ENCODE measurements at places on chromosomes 4 and X. TPM values are rescaled to one million over a fixed set of nuclear protein-coding genes. Genes with fewer than 3 reads are reported as not detected.
A peak's percentile ranks its signal among the peaks of the same experiment; 100 is the strongest.

The GPRIN3 gene
- total RNA-seq, result 1.1 TPM

The FRMD7 gene
- not detected for total RNA-seq

The RGN gene
- total RNA-seq, result 200 TPM

The TRO gene
- total RNA-seq, result 7.4 TPM

The CORIN gene
- total RNA-seq, result 0.41 TPM

DNA sequence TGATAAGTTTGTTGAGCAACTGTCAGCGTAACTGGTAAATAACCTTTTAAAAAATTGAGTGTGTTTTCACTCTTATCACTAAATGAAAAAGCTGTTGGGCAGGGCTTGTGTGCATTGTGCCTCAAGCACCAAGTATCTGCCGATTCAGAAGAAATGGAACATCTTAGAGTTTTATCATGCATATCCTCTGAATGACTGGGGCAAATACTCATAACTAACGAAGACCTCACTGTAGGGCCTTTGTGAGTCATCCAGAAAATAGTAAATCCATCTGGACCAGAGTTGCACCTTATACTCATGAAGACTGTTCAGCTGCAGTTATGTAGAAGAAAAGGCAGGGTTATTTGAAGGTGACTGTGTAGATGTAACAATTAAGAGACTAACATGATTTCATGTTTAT is 222.1 kb downstream of the CAMK2D start:
- H3K27me3 ChIP-seq, result no peaks in the 10 kb centered on the region
- H3K36me3 ChIP-seq, result no peaks in the 10 kb centered on the region
- no peak overlapping the region for H3K27ac ChIP-seq
- no peak overlapping the region for H3K4me3 ChIP-seq

DNA sequence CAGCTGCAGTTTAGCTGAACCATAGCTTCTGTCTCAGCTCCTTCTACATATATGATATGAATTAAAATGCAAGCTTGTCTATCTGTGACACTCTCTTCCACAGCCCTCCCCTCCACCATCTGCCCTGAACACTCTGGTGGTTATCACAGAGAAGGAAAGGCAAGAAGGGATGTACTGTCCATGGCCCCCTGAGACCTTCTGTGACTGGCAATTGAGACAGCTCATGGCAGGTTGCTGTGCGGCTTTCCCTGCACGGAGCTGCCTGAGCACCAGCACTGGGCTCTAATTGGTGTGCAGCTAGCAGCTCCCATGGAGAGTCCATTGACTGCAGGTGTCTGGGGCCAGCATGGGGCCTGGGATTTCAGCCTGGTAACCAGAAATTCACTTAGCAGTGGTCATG is 109.8 kb upstream of the ANXA3 start:
- no peak overlapping the region for H3K27ac ChIP-seq
- H3K36me3 ChIP-seq, result no peaks in the 10 kb centered on the region
- no peak for DNase-seq
- H3K27me3 ChIP-seq, result no peaks in the 10 kb centered on the region
- H3K4me3 ChIP-seq, result no peak overlapping the region

- no peak overlapping the region for H3K27ac ChIP-seq
- no peaks in the 10 kb centered on the region for H3K27me3 ChIP-seq
- no peak overlapping the region for H3K4me3 ChIP-seq
- DNase-seq, result no peak
- no peaks in the 10 kb centered on the region for H3K4me1 ChIP-seq
These were observed 93.1 kb upstream of the CXorf51A start for GRCh38 chrX:146907391-146908240.

DNA sequence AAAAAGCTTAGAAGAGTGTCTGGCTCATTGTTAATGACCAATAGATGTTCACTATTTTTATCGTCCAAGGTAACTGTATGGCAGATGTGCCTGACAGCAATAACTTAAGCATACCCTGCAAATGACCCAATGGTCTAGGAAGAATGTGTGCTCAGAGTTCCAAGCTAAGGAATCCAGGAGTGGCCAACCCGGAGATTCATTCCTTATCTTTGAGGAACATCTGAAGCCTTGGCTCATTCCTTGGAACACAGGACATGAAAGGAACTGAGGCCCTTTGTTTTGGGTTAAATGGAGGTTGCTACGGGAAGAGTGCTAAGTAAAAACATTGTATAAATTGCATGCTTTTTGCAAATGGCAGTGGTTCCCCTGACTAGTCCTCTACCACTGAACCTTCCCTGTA is 38.9 kb upstream of the EFNB1 start:
- DNase-seq, result no peak
- no peak overlapping the region for H3K27ac ChIP-seq
- no peak overlapping the region for H3K4me3 ChIP-seq
- H3K4me1 ChIP-seq, result no peaks in the 10 kb centered on the region
- H3K36me3 ChIP-seq, result no peaks in the 10 kb centered on the region

GRCh38 chr4:87010192-87010591 is 75.4 kb downstream of the AFF1 start:
- H3K4me1 ChIP-seq, result peaks cover 76% of the 10 kb centered on the region
- DNase-seq, result no peak
- H3K4me3 ChIP-seq, result no peak overlapping the region
- H3K27me3 ChIP-seq, result no peaks in the 10 kb centered on the region
- peak overlapping the region; percentile 80 for H3K27ac ChIP-seq

GRCh38 chrX:68822641-68823410 is 6.0 kb upstream of the EFNB1 start:
- no peak overlapping the region for H3K27ac ChIP-seq
- H3K4me3 ChIP-seq, result no peak overlapping the region
- no peaks in the 10 kb centered on the region for H3K36me3 ChIP-seq
- no peak for DNase-seq
- peaks cover 26% of the 10 kb centered on the region for H3K27me3 ChIP-seq

- H3K4me1 ChIP-seq, result no peaks in the 10 kb centered on the region
- peaks cover 19% of the 10 kb centered on the region for H3K27me3 ChIP-seq
- no peak overlapping the region for H3K27ac ChIP-seq
- DNase-seq, result peak; percentile 14
These were observed 1.4 kb upstream of the SERPINA7 start for GRCh38 chrX:106039920-106040319.

Measured in adrenal gland (tissue), 19 donors.